ENCODE measurements at places on chromosomes 11 and 22.

GRCh38 chr11:30619767-30620166 lies 33.6 kb upstream of the MPPED2 start:
- no peak for DNase-seq
- H3K27ac ChIP-seq, result no peak overlapping the region
- H3K27me3 ChIP-seq, result no peaks in the 10 kb centered on the region
- H3K4me3 ChIP-seq, result no peak overlapping the region
- H3K36me3 ChIP-seq, result no peaks in the 10 kb centered on the region
- no peaks in the 10 kb centered on the region for H3K4me1 ChIP-seq

- H3K27me3 ChIP-seq, result peaks cover 23% of the 10 kb centered on the region
- H3K4me3 ChIP-seq, result no peak overlapping the region
- DNase-seq, result no peak
- no peak overlapping the region for H3K27ac ChIP-seq
- H3K4me1 ChIP-seq, result no peaks in the 10 kb centered on the region
- H3K36me3 ChIP-seq, result no peaks in the 10 kb centered on the region
Measured at GRCh38 chr11:2213384-2213842, 41.8 kb upstream of the TH start.

DNA sequence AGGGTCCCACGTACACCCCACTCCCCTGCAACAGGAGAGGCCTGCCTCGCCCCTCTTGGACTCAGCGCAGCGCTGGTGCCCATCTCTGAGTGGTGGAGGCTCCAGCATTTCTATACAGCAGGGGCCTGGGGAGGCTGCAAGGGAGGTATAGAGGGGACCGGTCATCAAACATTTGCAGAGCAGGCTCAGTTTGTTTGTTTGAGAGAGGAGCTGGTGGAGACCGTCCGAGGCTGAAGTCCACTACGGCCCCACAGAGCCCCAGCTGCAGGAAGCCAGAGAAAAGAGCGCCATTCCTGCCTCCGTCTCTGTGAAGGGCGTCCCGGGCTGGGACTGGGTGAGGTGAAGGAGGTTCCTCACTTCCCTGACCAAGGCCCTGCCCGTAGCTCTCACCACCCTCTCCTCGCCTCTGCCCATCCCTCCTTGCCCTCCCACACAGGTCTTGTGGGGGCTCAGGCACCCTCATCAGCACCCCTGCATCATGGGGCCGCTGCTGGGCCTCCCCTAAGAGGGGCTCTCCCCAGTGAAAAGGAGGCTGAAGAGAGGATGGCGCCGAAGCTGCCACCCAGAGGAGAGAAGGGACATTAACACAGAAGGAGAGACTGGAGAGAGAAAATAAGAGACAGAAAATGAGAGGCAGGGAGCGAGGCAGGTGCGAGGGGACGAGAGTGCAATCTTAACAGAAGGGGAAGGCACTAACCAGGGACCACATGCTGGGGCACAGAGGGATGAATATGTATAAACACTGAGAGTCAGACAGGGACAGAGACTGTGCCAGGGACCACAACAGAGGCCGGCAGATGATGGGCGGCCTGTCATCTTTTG lies 24.5 kb downstream of the RPUSD4 start:
- H3K27ac ChIP-seq, result no peak overlapping the region
- no peak for DNase-seq
- H3K4me3 ChIP-seq, result no peak overlapping the region
- no peaks in the 10 kb centered on the region for H3K27me3 ChIP-seq
- H3K36me3 ChIP-seq, result peaks cover 50% of the 10 kb centered on the region

DNA sequence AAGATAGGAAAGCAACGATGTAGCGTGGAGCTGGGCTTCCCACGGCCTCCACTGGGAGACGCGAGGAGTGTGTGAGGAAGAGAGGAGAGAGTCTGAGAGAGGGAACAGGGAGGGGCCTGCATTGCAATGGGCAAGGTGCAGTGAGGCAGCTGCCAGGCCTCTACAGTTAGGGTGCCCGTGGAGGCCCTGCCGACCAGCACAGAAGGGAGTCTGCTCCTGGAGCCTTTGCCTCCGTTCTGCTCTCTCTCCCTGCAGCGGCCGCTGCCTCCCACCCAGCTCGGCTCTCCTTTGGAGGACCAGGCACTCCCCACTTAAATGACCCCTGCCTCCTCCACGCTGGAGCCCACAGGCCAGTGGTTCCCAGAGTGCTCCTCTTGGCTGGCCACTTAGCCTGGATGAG lies 181.7 kb downstream of the EFCAB6 start:
- peaks cover 6% of the 10 kb centered on the region for H3K27me3 ChIP-seq
- H3K4me3 ChIP-seq, result no peak overlapping the region
- no peak overlapping the region for H3K27ac ChIP-seq
- no peaks in the 10 kb centered on the region for H3K4me1 ChIP-seq
- DNase-seq, result no peak

GRCh38 chr11:64872790-64873488 lies 5.5 kb downstream of the EHD1 start:
- peak overlapping the region; percentile 66 for H3K4me3 ChIP-seq
- no peak for DNase-seq
- no peaks in the 10 kb centered on the region for H3K27me3 ChIP-seq
- H3K4me1 ChIP-seq, result peaks cover 74% of the 10 kb centered on the region
- peaks cover 74% of the 10 kb centered on the region for H3K36me3 ChIP-seq
- peak overlapping the region; percentile 44 for H3K27ac ChIP-seq

GRCh38 chr11:766106-766935 lies 11.0 kb downstream of the GATD1 start:
- H3K27ac ChIP-seq, result no peak overlapping the region
- H3K4me3 ChIP-seq, result peak overlapping the region; percentile 27
- H3K36me3 ChIP-seq, result peaks cover 40% of the 10 kb centered on the region
- H3K27me3 ChIP-seq, result no peaks in the 10 kb centered on the region
- DNase-seq, result no peak

DNA sequence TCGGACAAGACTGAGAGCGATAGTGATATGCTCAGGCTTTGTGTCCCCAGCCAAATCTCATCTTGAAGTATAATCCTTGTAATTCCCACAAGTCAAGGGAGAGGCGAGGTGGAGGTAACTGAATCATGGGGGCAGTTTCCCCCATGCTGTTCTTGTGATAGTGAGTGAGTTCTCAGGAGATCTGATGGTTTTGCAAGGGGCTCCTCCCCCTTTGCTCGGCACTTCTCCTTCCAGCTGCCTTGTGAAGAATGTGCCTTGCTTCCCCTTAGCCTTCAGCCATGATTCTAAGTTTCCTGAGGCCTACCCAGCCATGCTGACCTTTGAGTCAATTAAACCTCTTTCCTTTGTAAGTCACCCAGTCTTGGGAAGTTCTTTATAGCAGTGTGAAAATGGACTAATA lies 7.5 kb upstream of the FOLR2 start:
- H3K27me3 ChIP-seq, result peaks cover 22% of the 10 kb centered on the region
- peaks cover 2% of the 10 kb centered on the region for H3K4me1 ChIP-seq
- H3K27ac ChIP-seq, result no peak overlapping the region
- no peak for DNase-seq
- peaks cover 14% of the 10 kb centered on the region for H3K36me3 ChIP-seq

DNA sequence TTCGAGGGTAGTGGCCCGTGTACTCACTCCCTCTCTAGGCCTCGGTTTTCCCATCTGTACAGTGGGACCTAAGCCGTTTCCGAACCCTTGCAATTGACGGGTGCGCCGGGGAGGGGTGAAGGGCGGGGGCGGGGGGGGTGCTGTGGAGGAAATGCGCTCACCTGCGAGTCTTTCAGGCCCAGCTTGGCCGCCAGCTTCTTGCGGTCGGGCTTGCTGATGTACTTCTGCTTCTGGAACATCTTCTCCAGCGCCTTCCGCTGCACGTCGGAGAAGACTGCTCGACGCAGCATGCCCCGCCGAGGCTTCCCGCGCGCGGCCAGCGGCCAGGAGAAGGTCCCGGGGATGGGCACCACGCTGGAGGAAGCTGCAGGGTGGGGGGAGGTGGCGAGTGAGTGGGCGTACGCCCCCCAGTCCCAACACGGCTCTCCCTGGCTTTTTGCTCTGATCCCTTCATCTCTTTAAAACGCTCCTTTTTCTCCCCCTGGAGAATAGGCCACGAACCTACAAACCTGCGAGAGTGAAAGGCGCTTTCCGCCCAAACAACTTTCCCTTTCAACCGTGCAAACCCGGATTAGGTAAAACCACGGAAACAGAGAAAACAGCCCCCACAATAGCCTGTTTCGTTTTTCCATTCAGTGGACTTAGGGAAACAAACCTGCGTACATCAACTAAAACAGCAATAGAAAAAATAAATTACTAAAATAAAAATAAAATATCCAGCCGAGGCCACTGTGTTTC lies 3.2 kb downstream of the DBX1 start:
- H3K27ac ChIP-seq, result no peak overlapping the region
- H3K27me3 ChIP-seq, result peaks cover 82% of the 10 kb centered on the region
- peak overlapping the region; percentile 59 for H3K4me3 ChIP-seq
- H3K36me3 ChIP-seq, result peaks cover 18% of the 10 kb centered on the region
- peaks cover 30% of the 10 kb centered on the region for H3K4me1 ChIP-seq
- DNase-seq, result no peak

DNA sequence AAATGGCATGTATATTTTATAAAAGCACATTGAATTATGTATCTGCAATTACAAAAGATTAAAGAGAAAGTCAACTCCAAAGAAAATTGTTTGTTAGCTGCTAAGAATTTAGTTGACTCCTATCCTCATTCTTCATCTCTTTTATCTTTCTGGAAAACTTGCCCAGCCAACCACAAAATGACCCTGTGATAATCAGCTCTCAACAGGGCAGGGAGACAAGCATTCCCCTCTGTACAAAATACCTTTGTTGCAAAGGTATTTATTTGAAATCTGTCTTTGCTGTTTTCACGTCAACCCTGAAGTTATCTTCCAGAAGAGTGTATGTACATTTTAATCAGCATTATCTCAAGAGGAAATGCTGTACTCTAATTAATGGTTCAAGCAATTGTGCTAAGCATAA lies 191.1 kb upstream of the DDI1 start:
- no peak overlapping the region for H3K27ac ChIP-seq
- no peaks in the 10 kb centered on the region for H3K36me3 ChIP-seq
- H3K4me1 ChIP-seq, result no peaks in the 10 kb centered on the region
- H3K27me3 ChIP-seq, result peaks cover 8% of the 10 kb centered on the region

- no peak for DNase-seq
- H3K36me3 ChIP-seq, result peaks cover 36% of the 10 kb centered on the region
- H3K4me3 ChIP-seq, result no peak overlapping the region
- H3K27me3 ChIP-seq, result no peaks in the 10 kb centered on the region
Measured at GRCh38 chr22:24338726-24339451, 68.3 kb downstream of the SPECC1L start.

DNA sequence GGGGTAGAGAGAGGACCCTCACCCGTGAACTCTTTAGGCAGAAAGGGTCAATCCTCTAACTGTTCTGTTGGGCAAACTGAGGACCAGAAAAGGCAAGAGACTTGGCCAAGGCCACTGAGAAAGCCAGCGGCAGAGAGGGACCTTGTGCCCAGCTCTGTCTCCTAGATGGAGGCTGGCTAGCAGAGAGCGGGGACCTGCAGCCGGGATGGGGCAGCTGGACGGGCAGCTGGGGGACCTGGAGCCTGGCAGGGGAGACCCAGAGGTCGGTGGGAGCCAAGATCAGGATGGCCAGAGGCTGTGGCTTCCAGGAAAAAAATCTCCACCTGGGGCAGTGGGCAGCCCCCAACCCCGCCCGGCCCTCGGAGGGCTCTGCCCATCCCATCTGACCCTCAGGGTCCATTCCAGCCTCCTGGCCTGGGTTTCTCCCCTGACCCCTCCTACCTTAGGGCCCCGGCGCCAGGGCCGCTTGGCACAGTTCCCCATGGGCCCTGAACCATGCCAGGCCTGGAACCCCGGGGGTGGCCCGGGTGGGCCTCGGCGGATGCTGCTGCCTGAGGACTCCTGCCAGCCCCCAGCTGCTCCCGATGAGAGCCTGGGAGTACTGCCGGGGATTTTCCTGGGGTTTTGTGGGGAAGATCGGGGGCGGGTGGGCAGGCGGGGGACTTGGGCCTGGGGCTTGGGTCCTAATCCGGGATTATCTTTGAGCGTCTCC lies at the start of gene CABP2:
CABP2 (minus strand) TSS at position 603 of the 712 bp plus-strand sequence; CDS start at position 483, 120 bp downstream.
- H3K4me1 ChIP-seq, result no peaks in the 10 kb centered on the region
- no peak within 1 kb of the TSS for H3K27ac ChIP-seq
- DNase-seq, result no peak
- peaks cover 25% of the 10 kb centered on the region for H3K27me3 ChIP-seq

DNA sequence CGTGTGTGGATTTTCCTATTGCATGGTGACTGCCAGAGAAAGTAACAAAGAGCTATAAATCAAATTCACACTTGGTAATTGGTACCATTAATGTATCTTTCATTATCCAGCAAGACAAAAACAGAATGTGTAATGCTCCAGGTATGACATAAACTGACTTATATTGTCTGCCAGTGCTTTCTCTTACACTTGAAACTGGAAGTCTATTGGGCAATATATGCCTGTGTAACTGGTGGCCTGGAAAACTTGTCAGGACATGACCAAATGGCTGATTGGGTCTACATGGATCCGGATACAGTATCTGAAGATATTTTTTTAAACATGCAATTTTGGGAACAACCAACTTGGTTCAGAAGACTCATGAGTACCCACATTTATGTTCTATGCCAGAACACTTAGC lies 174.6 kb upstream of the ARHGAP42 start:
- no peak for DNase-seq
- H3K27me3 ChIP-seq, result no peaks in the 10 kb centered on the region

DNA sequence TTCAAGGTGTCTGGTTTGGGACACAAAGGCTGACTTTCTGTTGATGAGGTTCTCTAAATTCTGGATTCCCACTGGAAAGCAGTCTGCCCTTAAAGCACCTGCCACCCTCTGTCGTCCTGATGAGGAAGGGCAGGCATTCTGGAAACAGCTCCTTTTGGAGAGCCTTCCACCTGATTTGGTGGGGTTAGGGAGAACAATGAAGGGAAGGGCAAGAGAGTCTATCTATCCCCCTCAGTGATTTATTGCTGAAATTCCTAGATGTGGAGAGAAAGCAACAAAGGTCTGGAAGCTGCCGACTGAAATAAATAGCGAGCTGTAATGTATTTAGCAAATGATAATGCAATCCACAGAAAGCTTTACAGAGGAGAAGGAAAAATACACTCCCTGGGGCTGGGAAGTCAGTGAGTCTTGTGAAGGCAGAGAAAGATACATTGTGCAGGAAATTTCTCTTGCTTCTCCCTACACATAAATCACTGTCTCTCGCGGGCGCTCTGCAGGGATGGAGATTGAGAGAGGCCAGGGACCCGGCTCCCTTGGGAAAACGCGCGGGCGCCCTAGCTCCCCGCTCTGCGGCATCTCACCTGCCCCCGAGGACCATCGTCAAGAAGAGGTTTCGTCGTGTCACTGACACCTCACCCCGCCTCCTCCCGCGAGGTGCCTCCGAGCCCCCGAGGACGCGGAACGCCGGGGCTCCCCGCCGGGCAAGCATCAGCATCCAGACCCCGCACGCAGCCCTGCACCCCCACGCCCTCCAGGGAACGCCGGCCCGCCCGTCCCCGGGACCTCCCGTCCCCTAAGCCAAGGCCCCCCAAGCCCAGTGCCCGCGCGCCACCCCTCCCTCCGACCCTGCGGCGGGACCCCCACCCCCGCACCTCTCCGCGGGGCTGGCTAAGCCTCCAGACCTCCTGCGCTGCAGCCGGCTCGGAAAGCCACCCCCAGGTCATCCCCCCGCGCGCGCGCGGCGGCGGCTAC lies 673 bp downstream of the CDON start:
- H3K4me1 ChIP-seq, result peaks cover 8% of the 10 kb centered on the region
- peaks cover 50% of the 10 kb centered on the region for H3K27me3 ChIP-seq
- no peaks in the 10 kb centered on the region for H3K36me3 ChIP-seq
- peak overlapping the region; percentile 84 for H3K27ac ChIP-seq
- peak; percentile 15 for DNase-seq
